ENCODE measurements at places on chromosomes 3 and 15. TPM values are rescaled to one million over a fixed set of nuclear protein-coding genes. Genes with fewer than 3 reads are reported as not detected.

ASB14 gene
- total RNA-seq = not detected

- DNase-seq = no peak
Observed at GRCh38 chr15:65409036-65409631, 13.6 kb downstream of the IGDCC4 start.

KIAA1143 gene
- total RNA-seq = 35.1 TPM

DNA sequence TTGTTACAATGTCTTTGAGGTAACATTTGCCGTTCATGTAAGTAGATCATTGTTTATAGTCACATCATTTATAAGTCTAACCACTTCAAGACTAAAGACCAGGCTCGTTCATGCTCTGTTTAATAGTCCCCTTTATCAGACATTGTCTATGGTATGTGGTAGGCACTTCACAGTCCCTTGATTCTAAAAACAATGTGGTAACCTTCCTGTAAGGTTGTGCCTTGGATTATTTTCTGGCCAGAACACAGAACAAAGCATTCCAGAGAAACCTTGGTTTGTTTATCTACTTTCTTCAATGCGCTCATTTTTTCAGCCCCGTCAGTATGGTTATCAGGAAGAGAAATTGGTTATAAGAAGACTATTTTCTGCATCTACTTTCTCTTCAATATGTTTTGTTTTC lies 16.3 kb upstream of the ST3GAL6 start:
- no peak for DNase-seq

CHL1 gene
- 954 TPM for total RNA-seq

GRCh38 chr3:30551266-30551665 lies 55.1 kb upstream of the TGFBR2 start:
- DNase-seq = no peak
